ENCODE measurements at places on chromosomes 6 and 20. TPM values are rescaled to one million over a fixed set of nuclear protein-coding genes. Genes with fewer than 3 reads are reported as not detected.

MYLK4 gene
- total RNA-seq, result 0.29 TPM

DNMT3B gene
- total RNA-seq, result 1.5 TPM

DSP gene
- total RNA-seq, result not detected

PRDM13 gene
- not detected for total RNA-seq

CCN6 gene
- not detected for total RNA-seq

RPS6KA2 gene
- 4.6 TPM for total RNA-seq

RUNX2 gene
- 12.7 TPM for total RNA-seq

LAMA4 gene
- not detected for total RNA-seq

MEP1A gene
- not detected for total RNA-seq

MAS1 gene
- not detected for total RNA-seq

BPIFB4 gene
- not detected for total RNA-seq

ARFGEF3 gene
- total RNA-seq, result 0.15 TPM

BANF2 gene
- not detected for total RNA-seq

GLP1R gene
- not detected for total RNA-seq

DUSP22 gene
- 27.0 TPM for total RNA-seq

HLA-DMA gene
- 58.5 TPM for total RNA-seq

SAPCD1 gene
- total RNA-seq, result 12.8 TPM

DEF6 gene
- total RNA-seq, result 220 TPM

GPR63 gene
- total RNA-seq, result 2.9 TPM

OOEP gene
- 1.0 TPM for total RNA-seq

BPI gene
- not detected for total RNA-seq

TRPC4AP gene
- total RNA-seq, result 59.2 TPM

TRIM31 gene
- not detected for total RNA-seq

RNF182 gene
- total RNA-seq, result not detected

PDYN gene
- total RNA-seq, result not detected

ARHGAP40 gene
- total RNA-seq, result not detected

COL9A3 gene
- total RNA-seq, result not detected

WFDC5 gene
- not detected for total RNA-seq

SIRPB1 gene
- total RNA-seq, result 4.5 TPM

SLC52A3 gene
- total RNA-seq, result not detected

EEF1A2 gene
- 1.6 TPM for total RNA-seq

CCM2L gene
- total RNA-seq, result not detected

WFDC2 gene
- total RNA-seq, result 0.34 TPM

SOX4 gene
- total RNA-seq, result 1.2 TPM

LRRN4 gene
- total RNA-seq, result not detected

IL17F gene
- total RNA-seq, result 1.5 TPM

NNAT gene
- total RNA-seq, result not detected

GJE1 gene
- not detected for total RNA-seq

FAM83C gene
- not detected for total RNA-seq

LY6G5B gene
- 27.5 TPM for total RNA-seq

MATN4 gene
- total RNA-seq, result 6.7 TPM

FLRT3 gene
- not detected for total RNA-seq

DEFB115 gene
- not detected for total RNA-seq

ELOVL2 gene
- total RNA-seq, result not detected

CDH4 gene
- total RNA-seq, result not detected

MYT1 gene
- total RNA-seq, result not detected

NCOA5 gene
- total RNA-seq, result 40.2 TPM

DCDC2 gene
- total RNA-seq, result not detected

RFX6 gene
- total RNA-seq, result not detected

ZSCAN26 gene
- total RNA-seq, result 9.6 TPM

TREM1 gene
- total RNA-seq, result not detected

C4B gene
- 4.2 TPM for total RNA-seq

GATA5 gene
- not detected for total RNA-seq

TRIM15 gene
- 0.76 TPM for total RNA-seq

BPIFB2 gene
- not detected for total RNA-seq

ZNF311 gene
- total RNA-seq, result 0.66 TPM

MUC22 gene
- not detected for total RNA-seq

TXLNB gene
- total RNA-seq, result 0.42 TPM

MRAP2 gene
- total RNA-seq, result not detected

EFCAB8 gene
- 0.73 TPM for total RNA-seq

All from T-helper 1 cell treated with Interleukin-12 subunit alpha and Interleukin-12 subunit beta and Interleukin-4 antibody, amounts not matched to agents 30 ng/mL and 1 ng/mL, for 36 hours (primary cell).